ENCODE measurements at places on chromosomes 11 and 22.

DNA sequence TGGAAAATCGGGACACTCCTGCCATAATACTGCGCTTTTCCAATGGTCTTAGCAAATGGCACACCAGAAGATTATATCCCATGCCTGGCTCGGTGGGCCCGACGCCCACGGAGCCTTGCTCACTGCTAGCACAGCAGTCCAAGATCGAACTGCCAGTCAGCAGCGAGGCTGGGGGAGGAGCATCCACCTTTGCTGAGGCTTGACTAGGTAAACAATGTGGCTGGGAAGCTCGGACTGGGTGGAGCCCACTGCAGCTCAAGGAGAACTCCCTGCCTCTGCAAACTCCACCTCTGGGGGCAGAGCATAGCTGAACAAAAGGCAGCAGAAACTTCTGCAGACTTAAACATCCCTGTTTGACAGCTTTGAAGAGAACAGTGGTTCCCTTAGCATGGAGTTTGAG, 15.6 kb downstream of the PTH start:
- DNase-seq = no peak

GRCh38 chr11:78441956-78442355, 24.3 kb upstream of the GAB2 start:
- no peak for DNase-seq

DNA sequence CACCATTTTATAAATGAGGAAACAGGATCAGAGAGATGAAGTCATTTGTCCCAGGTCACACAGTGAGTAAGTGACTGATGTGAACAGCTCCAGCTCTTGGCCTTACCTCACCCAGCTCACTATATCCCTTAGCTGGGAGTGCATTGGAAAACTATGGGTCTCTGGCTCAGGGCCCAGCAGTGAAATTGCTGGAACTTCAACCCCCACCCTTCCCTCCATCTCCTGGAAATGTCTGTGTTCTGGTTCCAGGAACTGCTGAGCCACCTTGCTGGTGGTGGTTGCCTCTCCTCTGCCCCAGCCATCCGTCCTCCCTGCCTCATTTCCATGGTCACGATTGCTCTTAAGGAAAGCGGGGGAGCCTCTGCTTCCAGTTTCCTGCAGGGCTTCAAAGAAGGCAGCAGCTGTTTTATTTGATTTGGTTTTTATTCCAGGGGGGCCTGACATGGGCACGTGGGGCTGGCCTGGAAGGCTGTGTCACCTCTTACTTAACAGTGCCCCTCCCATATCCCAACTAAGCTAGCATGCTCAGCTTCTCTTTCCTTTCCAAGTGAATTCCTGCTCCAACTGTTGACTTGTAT, 46.2 kb upstream of the CSTF3 start:
- DNase-seq = no peak

DNA sequence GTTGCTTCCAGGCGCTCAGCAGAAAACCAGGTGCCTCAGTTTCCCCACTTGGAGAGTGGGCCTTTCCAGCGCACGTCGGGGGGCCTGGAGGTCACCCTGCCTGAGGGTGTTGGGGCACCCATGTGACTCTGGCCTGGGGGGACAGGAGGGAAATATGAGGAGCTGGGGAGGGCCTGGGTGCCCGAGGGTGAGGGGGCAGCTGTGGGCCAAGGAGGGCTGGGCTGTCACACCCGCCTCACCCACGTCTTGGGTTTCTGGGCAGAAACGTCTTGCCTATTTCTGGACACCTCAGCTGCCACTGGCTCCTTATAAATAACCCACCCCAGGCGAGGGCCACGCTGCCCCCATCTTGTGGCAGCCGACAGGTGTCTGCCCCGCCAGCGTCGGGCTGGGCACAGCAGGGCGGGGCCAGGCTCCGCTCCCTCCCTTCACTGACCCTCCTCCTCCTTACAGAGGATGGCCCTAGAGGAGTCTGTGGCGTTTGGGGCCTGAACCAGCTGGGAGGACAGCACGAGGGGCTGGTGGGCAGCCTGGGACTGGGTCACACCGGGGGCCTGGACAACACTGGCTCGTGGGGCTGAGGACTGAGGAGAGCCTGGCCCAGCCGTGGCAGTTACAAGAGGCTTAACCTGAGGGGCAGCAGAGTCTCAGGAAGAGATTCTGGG, 1.5 kb downstream of the TNNT3 start:
- no peak for DNase-seq

DNA sequence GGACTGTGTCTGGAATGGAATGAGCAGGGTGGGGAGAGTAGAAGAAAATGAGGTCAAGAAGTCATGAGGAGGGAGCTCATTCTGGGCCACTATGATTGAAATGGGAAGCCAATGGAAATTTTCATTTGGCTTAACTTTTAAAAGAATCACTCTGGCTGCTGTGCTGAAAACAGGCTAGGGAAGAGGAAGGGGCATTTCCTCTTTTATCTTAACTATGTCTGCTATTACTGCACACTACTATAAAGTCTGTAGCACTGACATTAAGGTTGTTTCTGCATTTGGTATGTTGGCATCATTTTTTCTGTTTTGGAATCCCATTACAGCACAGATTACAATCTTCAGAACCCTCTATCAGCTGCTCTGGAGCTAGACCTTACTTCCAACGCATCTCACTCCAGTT, 8.2 kb downstream of the PATL1 start:
- DNase-seq = no peak

GRCh38 chr11:31799435-31800397, 11.4 kb downstream of the PAX6 start:
- DNase-seq = peak; percentile 90

GRCh38 chr11:37352485-37352884, 754.4 kb upstream of the RAG2 start:
- DNase-seq = peak; percentile 24

DNA sequence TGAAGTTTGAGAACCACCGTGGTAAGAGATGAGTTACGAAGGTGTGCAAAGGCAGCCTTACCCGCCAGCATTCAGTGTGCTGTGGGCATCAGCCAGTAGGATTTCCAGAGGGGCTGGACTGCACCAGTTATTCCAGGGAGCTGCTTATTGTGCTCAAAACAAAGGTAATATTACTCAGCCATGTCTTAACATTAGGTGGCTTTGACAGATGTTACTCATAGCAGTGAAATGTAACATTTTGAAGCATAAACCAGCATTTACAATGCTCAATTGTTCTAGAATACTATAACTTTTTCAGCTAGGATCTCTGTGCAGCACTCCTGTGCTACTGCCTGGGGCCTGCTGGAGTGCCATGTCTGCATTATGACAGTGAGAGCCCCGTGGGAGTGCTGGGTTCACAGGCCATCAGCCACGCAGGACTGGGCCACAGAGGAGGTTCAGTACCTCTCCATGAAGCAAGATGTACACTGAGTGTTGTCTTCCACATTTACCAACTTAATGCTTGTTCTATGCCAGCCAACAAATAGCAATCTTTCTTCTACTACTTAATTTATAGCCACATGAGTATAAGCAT, 238.1 kb downstream of the CADM1 start:
- no peak for DNase-seq

- DNase-seq = no peak
These were observed 55.5 kb downstream of the DGCR2 start for GRCh38 chr22:19066531-19067271.

DNA sequence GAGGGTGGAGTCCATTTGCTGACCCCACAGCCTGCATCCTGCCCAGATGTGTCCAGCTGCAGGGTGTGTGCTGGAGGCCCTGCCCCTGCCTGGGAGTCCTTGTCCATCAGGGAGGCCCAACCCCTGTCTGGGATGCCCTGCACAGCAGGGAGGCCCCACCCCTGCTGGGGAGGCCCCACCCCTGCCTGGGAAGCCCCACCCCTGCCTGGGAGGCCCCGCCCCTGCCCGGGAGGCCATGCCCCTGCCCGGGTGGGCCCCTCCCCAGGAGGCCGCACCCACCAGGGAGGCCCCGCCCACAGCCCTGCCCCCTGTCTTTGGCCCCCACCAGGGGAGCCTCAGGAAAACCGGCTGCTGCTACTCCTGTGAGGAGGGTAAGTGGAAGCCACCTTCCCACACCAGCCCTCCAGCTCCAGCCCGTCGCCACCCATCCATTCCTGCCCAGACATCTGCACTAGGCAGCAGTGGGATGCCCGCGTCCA, 37.2 kb downstream of the MUC5B start:
- no peak for DNase-seq

GRCh38 chr11:77375107-77375506, 73.6 kb upstream of the GDPD4 start:
- peak; percentile 18 for DNase-seq

- peak; percentile 46 for DNase-seq
These were observed 69.3 kb downstream of the RAB38 start for GRCh38 chr11:88105951-88106350.

DNA sequence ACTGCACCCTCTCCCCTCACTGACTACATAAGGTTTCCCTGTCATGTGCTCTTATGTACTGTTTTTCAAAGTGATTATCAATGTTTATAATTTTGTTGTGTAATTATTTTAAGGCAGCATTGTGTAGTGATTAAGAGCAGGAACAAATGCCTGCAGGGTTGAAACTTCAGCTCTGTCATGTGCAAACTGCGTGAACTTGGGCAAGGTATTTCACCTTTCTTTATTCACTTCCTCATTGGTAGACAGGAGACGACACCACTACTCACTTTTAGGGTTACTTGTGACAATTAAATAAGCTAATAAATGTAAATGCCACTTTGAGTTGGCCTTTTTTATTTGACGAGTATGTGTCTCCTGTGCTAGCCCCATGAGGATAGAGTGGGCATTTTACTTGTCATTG, 86.5 kb upstream of the E2F8 start:
- no peak for DNase-seq

- no peak for DNase-seq
These were observed 40.2 kb downstream of the UVRAG start for GRCh38 chr11:75855206-75855605.

DNA sequence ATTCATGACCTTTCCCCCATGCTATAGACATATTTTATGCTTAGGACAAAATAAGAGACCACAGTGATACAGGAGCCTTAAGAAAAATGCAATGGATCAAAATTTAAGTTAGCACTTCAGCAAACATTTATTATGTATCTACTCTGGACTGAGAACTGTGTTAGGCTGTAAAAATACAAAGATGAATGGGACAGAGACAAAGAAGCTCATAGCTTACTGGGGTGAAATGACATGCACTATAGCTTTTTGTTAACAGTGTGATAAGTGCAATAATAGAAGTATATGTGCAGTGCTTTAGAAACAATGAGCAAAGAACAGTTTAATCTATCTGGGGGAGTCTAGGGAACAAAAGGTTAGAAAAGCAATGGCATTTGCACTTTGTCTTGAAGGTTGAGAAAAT, 1543.1 kb downstream of the FAM181B start:
- DNase-seq = peak; percentile 36

- no peak for DNase-seq
These were observed 151.6 kb upstream of the E2F8 start for GRCh38 chr11:19392321-19392720.

DNA sequence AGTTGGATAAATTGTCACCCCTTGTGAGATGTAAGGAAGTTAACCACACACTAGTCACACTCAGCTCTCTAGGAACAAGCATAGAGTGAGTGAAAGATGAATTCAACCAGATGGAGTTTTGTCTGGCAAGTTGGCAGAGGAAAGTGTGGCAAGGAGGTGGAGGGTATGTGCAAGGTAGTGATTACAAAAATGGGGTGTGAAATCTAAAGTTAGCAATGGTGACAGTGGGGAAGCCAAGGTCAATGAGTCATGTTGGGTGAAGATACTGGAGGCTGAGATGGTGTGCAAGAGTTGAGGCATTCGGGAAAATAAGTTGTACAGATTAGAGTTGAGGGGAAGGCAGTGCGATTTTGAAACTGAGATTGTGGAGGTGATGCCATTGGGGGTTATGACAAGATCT, 33.7 kb downstream of the MRGPRX2 start:
- no peak for DNase-seq

- no peak for DNase-seq
These were observed 1.6 kb upstream of the LGALS2 start for GRCh38 chr22:37581504-37581903.

DNA sequence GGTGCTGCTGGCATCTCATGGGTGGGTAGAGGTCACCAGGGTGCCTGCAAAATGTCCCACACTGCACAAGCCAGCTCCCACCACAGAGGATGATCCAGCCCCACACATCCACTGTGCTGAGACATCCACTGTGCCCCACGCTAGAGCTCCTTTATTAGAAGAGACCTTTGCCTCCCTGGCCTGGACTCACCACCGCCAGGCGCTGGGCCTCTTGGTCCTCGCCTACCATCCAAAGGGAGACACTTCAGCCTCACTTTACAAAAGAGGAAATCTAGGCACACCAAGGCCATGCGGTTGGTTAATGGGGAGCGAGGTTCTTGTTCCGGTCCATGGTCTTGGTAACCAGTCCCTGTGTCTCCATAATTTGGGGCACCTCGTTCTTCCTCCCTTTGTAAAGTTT, 3.4 kb upstream of the ANO1 start:
- DNase-seq = no peak

- peak; percentile 54 for DNase-seq
These were observed 77.8 kb upstream of the CADM1 start for GRCh38 chr11:115581871-115582639.

GRCh38 chr11:132831272-132831671, 701.0 kb downstream of the OPCML start:
- DNase-seq = no peak

GRCh38 chr11:62677714-62678113, 1.2 kb downstream of the UBXN1 start:
- no peak for DNase-seq

GRCh38 chr11:10686311-10686710, 7.2 kb downstream of the IRAG1 start:
- no peak for DNase-seq

DNA sequence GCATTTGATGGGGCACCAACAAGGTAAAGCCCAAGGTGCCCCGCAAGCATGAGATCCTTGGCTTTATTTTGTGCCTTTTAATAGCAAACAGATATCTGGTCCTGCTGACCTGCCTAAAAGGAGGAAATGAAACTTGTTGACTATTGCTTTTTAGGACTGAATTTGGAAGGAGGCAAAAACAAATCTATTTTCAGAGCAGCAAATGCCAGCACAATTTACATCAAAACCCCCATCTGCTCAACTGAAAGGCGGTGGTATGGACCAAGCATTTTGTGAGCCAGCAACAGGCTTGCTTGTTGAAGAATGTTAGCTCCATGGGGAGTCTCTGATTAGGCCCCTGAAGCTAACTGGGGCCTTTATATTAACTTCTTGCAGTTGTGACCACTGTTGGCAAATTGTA, 192.6 kb upstream of the E2F8 start:
- DNase-seq = peak; percentile 73

- DNase-seq = no peak
These were observed 45.6 kb downstream of the LRRC4C start for GRCh38 chr11:41413843-41414242.

Data from eye (tissue), 1 donor.